ENCODE measurements at places on chromosomes 1 and 21. TPM values are rescaled to one million over a fixed set of nuclear protein-coding genes. Genes with fewer than 3 reads are reported as not detected.

DNA sequence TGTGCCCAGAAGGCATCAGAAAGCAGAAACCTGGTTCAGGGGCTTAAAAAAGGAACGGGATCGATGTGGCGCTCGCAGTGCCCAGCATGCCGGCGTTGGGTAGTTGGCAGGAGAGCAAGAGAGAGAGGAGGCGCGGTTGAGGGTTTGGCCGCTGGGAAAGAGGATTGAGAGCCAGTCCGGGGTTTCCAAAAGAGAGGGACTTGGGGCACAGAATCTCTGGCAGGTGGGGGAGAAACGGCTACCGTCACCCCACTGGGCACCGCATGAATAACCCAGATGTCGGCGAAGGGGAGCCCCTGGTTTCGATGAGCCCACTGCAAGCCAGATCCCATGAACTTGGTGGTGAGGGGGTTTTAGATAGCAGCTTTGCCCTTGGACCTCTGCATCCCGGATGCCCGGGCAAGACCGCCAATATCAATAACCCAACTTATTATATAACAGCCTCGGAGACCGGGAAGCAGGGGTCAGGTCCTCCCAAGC lies 60.4 kb upstream of the ACOT11 start:
- DNase-seq = no peak

DNA sequence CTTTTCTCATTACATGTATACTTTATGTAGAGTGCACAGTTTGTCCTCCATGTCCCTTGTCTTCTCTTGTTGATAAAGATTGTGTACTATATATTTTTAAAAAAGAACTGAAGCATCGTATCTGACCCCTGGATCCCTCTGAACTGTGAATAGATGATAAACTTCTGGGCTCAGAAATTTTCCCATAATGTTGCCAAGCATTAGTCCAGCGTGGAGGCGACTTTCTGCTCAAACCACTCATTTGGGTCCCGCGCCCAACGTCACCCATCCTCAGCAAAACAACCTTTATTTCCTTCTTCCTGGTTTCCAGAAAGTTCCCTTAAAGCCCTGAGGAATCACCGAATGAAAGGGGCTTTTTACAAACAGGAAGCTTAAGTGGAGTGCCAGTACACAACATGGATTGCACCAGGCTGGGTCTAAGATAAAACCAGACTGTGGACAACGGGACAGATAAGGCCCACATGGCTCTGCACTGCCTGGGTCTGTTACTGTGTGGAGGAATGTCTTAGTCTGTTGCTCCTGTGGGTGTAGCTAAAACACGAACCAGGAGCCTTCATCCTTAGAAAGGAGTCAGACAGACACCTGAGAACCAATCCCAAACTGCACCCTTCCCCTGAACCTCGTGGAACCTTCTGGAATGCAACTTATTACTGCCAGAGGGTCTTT lies 15.6 kb downstream of the EVA1C start:
- DNase-seq = no peak

RAB7B gene
- 4.9 TPM for total RNA-seq

S100A8 gene
- total RNA-seq = 50.0 TPM

LEFTY2 gene
- total RNA-seq = not detected

ANXA9 gene
- total RNA-seq = 0.90 TPM

TNFRSF8 gene
- total RNA-seq = not detected

All from bronchial epithelial cell (primary cell).